ENCODE measurements at places on chromosomes 16 and 17. TPM values are rescaled to one million over a fixed set of nuclear protein-coding genes. Genes with fewer than 3 reads are reported as not detected.

KCNJ12 gene
- 0.04 TPM for polyA plus RNA-seq

DNA sequence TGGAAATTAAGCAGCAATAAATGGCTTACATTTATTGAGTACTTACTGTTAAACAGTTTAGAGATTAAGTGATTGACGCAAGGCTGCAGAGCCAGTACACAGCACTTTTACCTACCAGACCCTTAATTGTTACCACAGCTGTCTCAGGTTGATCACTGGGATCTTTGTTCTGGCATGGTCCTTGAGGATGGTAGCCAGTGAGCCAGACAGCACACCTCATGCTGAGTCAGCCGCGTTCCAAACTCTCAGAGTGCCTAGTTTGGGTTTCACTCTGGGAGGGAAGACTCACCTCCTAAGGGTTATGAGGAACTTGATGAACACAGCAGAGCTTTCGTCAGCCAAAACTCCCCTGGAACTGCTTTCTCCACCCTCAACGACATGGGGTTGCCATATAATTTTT is 20.4 kb downstream of the CDH3 start:
- no peak overlapping the region for H3K4me3 ChIP-seq
- peaks cover 74% of the 10 kb centered on the region for H3K4me1 ChIP-seq
- H3K27ac ChIP-seq: peak overlapping the region; percentile 97
- H3K36me3 ChIP-seq: peaks cover 7% of the 10 kb centered on the region
- DNase-seq: peak; percentile 82
- no peaks in the 10 kb centered on the region for H3K27me3 ChIP-seq

GRCh38 chr17:2745317-2746037 is 4.0 kb downstream of the CCDC92B start:
- no peaks in the 10 kb centered on the region for H3K36me3 ChIP-seq
- H3K4me1 ChIP-seq: no peaks in the 10 kb centered on the region
- no peak for DNase-seq
- H3K27ac ChIP-seq: no peak overlapping the region
- peaks cover 25% of the 10 kb centered on the region for H3K27me3 ChIP-seq

GRCh38 chr16:29738514-29738913 is 7.3 kb downstream of the C16orf54 start:
- no peaks in the 10 kb centered on the region for H3K27me3 ChIP-seq
- H3K36me3 ChIP-seq: no peaks in the 10 kb centered on the region
- no peaks in the 10 kb centered on the region for H3K4me1 ChIP-seq
- H3K27ac ChIP-seq: no peak overlapping the region
- DNase-seq: no peak

MAZ gene
- 59.0 TPM for polyA plus RNA-seq

RAPGEFL1 gene
- polyA plus RNA-seq: 37.6 TPM

- no peaks in the 10 kb centered on the region for H3K36me3 ChIP-seq
- no peak overlapping the region for H3K4me3 ChIP-seq
- no peaks in the 10 kb centered on the region for H3K27me3 ChIP-seq
- H3K4me1 ChIP-seq: peaks cover 61% of the 10 kb centered on the region
These were observed 15.4 kb downstream of the ARL2BP start for GRCh38 chr16:57260294-57260929.

DNA sequence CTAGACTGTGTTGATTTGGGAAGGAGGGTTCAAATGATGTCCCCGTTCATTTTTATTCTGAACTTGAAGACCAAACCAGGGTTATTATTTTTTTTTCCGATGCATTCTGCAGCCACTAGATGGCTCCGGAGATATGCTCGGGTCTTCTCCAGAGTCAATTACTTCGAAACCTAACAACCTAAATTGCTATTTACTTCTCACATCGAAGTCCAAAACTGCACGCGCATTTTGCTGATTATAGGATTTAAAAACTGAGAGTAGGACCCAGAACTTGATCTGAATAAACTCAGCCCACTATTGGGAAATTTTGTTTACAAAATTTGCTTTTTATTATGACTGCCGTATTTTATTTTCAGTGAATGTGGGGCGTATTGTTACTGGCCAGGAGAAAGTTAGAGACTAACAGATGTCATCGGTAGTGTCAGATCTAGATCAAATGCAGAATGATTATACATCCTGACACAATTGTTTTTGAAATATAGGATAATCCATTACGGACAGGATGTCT is 263.8 kb downstream of the HS3ST3A1 start:
- H3K36me3 ChIP-seq: no peaks in the 10 kb centered on the region
- H3K27ac ChIP-seq: no peak overlapping the region
- H3K27me3 ChIP-seq: no peaks in the 10 kb centered on the region
- DNase-seq: no peak

GRCh38 chr16:86270696-86271095 is 239.6 kb upstream of the FOXF1 start:
- H3K4me3 ChIP-seq: no peak overlapping the region
- no peaks in the 10 kb centered on the region for H3K27me3 ChIP-seq
- no peaks in the 10 kb centered on the region for H3K36me3 ChIP-seq
- no peaks in the 10 kb centered on the region for H3K4me1 ChIP-seq

CCDC200 gene
- polyA plus RNA-seq: not detected

PEX12 gene
- 6.4 TPM for polyA plus RNA-seq

DNA sequence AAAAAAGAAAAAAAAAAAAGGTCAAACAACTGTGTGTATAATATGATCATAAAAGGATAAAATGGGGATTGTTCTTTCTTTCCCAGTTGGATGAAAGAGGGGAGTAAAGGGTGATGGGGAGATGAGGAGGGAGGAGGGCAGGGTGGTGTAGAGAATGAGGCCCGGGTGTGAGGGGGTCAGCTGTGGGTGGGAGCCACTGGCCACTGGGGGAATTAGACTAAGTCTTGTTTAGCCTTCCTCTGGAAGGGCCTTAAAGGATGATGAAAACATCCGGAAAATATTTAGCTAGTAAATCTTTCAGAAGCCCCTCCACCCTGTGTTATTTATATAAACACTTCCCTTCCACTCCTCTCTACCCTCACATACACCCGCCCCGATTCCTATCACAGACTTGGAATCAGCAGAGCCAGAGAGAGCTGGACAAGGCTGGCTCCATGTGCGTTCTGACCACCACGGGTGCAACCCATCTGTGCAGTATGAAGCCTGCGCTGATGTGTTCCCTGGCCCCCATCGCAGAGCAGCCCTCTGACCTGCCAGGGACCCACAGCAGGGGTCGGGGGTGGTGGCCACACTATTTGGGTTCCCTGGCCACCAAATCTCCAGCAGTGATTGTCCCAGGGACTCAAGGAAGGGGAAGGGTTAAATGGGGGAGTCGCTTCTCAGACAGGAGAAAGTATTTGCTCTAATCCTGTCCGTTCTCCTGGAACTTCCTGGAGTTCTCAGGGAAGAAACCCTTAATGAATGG is 72.7 kb downstream of the GAS7 start:
- no peak overlapping the region for H3K4me3 ChIP-seq
- peaks cover 1% of the 10 kb centered on the region for H3K27me3 ChIP-seq
- no peak for DNase-seq
- H3K27ac ChIP-seq: no peak overlapping the region

GRCh38 chr17:32777436-32777835 is 99.5 kb downstream of the MYO1D start:
- no peak overlapping the region for H3K27ac ChIP-seq
- no peaks in the 10 kb centered on the region for H3K27me3 ChIP-seq
- H3K4me1 ChIP-seq: no peaks in the 10 kb centered on the region

CCL8 gene
- polyA plus RNA-seq: not detected

GRCh38 chr16:35732046-35732810 is 2272.8 kb downstream of the TP53TG3F start:
- H3K4me1 ChIP-seq: peaks cover 17% of the 10 kb centered on the region
- no peak overlapping the region for H3K27ac ChIP-seq
- no peak for DNase-seq
- no peak overlapping the region for H3K4me3 ChIP-seq
- H3K36me3 ChIP-seq: no peaks in the 10 kb centered on the region
- no peaks in the 10 kb centered on the region for H3K27me3 ChIP-seq

OTOP2 gene
- not detected for polyA plus RNA-seq

TMC5 gene
- polyA plus RNA-seq: 0.19 TPM

GRCh38 chr16:88022076-88023042 is 71.1 kb downstream of the BANP start:
- no peak overlapping the region for H3K27ac ChIP-seq
- no peaks in the 10 kb centered on the region for H3K27me3 ChIP-seq
- H3K4me1 ChIP-seq: peaks cover 13% of the 10 kb centered on the region
- H3K4me3 ChIP-seq: no peak overlapping the region
- DNase-seq: no peak

KRTAP1-1 gene
- polyA plus RNA-seq: not detected

SEC14L1 gene
- polyA plus RNA-seq: 20.1 TPM

- no peak for DNase-seq
- H3K27ac ChIP-seq: no peak overlapping the region
- no peak overlapping the region for H3K4me3 ChIP-seq
- no peaks in the 10 kb centered on the region for H3K4me1 ChIP-seq
- H3K36me3 ChIP-seq: no peaks in the 10 kb centered on the region
- no peaks in the 10 kb centered on the region for H3K27me3 ChIP-seq
These were observed 17.5 kb downstream of the WWOX start for GRCh38 chr16:78116946-78117345.
